ENCODE measurements at places on chromosomes 5 and 9.
A peak's percentile ranks its signal among the peaks of the same experiment; 100 is the strongest.

DNA sequence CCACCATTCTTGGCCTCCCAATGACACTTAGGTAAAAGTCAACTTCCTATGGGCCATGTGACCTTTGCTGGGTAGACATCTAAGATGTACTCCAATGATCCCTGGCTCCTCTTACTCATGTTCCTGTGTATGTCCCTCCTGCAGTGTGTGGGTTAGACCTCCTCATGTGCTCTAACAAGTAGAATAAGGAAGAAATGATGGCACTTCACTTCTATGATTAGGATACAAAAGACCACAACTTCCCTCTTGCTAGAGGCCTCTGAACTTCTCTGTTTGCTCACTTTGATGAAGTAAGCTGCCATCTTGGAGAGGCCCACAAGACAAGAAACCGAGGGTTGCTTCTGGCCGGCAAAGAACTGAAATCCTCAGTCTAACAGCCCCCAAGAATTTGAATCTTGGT is 131.8 kb downstream of the TAF11L14 start:
- no peak for DNase-seq

GRCh38 chr9:108134486-108135128 is 645.0 kb upstream of the KLF4 start:
- no peak for DNase-seq

DNA sequence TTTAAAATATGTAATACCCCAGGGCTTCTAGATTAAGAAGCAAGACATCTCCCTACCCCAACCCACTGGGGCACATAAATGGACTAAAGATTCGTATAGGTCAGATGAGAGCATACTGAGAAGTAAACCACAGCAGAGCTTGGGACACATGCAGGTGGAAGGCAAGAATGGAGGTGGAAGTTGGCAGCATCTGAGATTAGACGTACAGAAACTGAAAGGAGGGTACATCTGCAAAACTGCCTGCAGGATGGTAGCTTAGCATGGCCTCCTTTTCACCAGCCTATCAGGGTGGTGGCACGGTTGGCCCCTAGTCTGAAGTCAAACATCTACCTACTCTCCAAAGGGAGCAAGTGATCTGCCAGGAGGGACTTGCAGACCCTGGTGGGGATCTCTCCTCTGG is 181.8 kb downstream of the TSSK1B start:
- DNase-seq, result no peak

- DNase-seq, result peak; percentile 53
Observed at GRCh38 chr5:168328814-168329213, 37.4 kb downstream of the WWC1 start.

- no peak for DNase-seq
Observed at GRCh38 chr9:38343552-38343951, 49.0 kb upstream of the ALDH1B1 start.

- no peak for DNase-seq
Observed at GRCh38 chr9:6224393-6225154, 9.0 kb downstream of the IL33 start.

- DNase-seq, result no peak
Observed at GRCh38 chr9:23117616-23118015, 671.0 kb downstream of the DMRTA1 start.

DNA sequence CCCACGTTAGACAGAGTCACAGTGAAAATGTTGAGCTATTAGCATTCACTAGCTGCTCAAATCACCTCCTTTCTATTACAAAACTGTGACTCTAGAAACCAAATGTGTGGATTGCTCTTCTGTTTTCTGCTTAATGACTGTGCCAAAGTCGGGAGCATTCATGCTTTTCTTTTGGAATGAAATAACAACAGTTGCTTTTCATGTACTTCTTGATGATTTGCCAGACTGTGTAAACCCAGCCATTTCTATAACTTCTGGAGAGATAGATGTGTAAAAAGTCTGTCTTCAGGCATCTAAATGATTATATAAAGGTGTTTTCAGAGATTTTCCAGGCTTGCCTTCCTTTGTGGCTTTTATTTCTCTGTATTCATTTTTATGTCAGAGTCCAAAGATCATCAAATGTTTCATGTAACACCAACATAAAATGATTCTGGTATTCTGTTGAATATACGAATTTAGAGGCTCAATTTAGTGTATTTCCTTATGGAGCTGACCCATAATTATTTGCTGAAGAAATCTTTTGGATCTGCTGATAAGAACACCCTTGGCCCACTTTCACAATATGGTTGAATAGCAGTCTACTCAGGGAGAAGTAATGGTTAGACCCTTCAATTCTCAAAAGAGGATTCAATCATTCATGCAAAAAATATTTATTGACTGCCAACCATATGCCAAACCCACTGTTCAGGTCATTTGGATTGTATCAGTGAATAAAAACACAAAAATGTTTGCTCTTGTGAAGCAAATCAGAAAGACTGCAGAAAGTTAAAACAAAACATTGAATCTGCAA is 581.2 kb downstream of the CDH18 start:
- DNase-seq, result peak; percentile 67

- DNase-seq, result no peak
Observed at GRCh38 chr9:29297592-29297991, 1724.3 kb upstream of the C9orf72 start.

DNA sequence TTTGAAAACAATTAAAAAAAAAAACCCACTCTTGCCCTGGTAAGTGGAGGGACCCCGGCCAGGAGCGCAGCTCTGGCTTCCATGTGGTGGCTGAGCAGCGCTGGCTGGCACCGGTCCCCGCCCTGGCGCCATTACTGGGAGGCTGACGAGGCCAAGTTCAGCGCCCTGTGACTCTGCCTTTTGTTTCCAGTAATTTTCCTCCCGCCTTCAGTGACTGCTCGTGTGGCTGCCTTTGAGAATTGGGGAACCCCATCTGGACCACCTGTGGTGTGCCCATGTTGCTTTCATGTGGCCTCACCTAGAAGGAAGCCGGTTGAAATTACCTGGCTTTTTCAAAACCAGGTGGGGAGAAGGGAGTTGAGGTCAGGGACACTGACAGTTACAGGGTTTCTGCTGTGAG is 136.1 kb downstream of the GAPVD1 start:
- DNase-seq, result peak; percentile 18

DNA sequence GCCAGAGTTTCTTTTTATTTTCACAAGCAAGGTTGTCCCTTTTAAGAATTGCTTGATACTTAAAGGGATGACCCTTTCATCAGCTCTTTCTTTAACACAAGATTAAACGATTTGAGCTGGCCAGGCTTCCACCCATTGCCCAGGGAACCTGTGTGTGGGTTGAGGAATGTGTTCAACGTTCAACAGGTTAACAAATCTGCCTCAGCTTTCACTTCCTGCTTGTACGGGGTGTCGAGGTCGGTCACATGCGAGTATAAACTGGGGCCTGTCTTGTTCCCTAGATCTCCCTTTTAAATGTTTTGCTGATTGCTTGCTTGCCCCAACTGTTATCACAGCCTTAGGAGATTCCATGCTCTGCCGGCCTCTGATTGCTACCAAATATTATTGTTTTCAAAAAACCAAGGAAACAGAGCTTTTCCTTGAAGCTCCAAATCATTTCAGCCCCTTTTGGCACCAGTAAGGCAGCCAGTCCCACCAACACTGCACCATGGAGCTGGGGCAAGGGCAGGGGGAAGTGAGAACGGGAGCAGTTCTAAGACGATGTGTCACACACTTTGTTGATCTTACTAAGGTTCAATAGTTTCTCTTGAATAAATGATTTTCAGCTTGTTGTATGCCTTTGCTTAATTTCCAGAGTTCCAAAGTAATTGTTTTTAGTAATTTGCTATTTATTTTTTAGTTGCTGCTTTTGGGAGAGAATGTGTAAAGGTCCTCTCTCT is 10.7 kb upstream of the CLK4 start:
- no peak for DNase-seq

GRCh38 chr5:75639535-75640311 is 28.5 kb downstream of the ANKDD1B start:
- DNase-seq, result no peak

DNA sequence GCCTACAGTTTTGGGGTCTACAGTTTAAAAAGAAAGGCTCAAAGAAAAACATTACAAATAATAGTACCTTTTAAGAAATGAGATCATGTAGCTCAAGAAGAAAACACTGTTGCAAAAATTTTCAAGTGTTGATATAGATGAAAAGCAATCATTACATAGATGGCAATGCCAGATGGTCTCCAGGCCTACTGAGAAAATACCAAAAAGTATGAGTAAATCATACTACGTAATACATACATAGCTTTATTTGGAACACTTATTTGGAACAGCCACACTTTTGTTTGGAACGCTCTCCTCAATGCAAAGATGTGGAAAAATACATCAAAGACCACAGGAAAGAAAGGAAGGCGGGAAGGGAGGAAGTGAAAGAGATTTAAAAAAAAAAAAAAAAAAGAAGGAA is 44.1 kb downstream of the MARCHF11 start:
- DNase-seq, result no peak

DNA sequence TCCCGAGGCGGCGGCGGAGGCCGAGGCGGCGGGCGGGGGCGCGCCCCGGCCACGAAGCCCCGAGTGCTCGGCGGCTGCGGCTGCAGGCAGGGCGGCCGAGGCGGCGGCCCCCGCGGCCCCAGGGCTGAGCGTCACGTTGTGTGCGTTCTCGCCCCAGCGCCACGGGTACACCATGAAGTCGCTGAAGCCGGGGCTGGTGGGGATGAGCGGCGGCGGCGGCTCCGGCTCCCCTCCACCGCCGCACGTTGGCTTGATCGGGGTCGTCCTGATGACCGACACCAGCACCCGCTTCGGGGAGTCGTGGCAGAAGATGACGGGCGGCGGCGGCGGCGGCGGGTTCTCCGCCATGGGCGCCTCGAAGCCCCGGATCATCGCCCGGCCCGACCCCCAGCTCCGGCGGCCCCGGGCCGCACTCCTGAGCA is 498 bp downstream of the ZNF367 start:
- no peak for DNase-seq

DNA sequence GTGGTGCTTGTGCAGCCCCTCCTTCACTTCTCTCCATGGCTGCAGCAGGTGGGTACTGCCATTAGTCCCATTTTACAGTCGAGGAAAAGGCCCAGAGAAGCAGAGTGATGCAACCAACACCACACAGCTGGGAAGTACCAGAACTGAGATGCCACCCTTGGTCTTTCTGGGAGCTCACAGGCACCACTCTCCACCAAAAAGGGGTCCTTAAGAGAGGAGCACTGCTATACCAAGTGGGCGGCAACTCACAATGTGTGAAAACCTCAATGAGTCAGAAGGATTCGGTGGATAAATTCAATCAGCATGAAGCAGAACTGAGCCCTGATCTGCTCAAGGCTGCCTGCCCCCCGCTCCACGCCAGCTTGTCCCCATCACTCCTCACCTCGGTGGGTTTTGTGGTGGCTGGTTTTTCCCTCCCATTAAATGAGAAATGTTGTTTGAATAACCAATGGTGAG is 213.7 kb downstream of the FSTL4 start:
- no peak for DNase-seq

DNA sequence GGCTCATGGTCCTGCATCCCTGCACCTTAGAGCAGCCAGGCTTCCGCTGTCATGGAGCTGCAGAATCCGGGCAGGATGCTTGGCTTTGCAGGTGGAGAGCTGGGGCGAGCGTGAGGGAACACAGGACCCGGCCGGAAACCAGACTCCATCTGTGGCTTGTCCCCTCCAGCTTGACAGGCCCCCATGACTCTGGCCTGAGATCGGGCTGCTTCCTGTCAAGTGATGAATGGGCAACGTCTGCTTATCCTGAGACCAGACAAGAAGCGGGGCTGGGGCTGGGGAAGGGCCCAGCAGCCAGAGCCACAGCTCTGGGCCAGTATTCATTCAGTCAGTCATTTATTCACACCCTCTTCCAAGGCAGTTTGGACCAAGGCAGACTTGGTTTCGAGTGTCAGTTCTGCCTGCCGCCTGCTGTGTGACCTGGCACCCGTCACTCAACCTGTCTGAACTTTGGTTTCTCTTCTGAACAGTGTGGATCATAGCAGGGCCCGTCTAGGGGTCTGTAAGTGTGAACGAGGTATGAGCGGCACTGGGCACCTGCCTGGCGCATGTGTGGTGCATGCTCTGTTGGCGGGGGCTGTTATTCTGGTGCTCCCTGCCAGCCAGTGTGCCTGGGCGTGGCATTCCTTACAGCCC is 37.5 kb downstream of the NEK6 start:
- no peak for DNase-seq

DNA sequence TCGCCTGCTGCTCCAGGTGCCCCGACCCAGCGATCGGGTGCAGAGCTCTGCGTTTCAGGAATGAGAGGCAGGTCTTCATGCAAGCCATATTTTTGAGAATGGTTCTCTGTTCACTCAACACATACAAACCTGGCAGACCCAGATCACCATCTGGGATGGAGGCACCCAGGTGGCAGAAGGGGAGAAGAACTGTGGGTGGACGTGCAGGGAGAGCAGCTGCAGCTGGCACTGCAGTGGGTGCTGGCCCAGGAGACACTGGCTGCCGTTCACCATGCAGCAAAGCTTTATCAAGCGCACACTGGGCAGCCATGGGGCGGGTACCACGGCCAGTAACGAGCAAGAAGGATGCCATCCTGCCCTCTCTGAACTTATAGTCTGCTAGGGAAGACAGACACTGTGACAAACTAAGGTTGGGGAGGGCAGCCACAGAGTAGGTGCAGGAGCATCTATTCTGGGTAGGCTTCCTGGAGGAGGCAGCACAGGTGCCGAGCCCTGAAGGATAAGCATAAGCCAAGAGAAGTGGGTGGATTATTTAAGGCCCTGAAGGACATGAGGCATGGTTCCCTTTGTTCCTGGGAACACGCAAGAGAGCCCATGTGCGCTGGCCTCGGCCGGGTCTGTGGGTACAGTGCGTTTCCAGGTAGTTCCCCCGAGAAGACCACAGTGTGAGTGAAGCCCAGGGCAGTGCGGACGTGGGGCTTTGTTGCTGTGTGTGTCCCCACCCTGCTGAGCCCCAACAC is 46.2 kb upstream of the FCN2 start:
- DNase-seq, result peak; percentile 45

GRCh38 chr9:14451949-14452348 is 138.0 kb upstream of the NFIB start:
- no peak for DNase-seq

DNA sequence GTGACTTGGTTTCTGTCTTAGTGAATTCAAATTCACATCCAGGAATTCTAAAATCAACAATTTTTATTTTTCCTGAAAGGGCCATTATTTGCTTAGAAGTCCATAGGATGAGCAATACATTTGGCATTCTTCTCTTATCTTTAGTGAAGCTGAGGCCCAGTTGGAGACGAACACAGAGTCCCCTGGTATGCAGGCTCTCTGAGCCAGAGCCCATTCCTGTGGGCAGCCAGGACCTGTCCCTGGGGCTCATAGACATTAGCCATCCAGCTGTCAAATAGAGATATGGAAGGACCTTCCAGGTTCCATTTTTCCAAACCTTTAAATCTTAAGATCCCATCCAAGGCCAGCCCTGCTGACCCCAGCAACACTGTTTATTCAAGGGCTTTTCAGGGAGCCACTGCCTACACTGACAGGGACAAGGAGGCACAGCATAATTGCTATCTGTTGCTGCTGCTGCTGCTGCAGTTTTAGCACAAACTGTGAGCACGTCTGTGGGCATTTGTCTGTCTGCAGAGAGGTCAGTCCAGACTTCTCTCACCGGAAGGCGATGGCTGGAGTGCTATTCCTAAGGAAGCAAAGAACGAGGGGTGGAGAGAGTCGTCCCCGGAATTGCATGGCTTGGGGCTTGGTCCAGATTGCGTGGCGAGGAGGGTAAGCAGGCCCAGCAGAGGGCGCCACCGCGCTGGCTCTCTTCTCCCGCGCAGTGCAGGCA is 639.0 kb downstream of the CCDC171 start:
- DNase-seq, result no peak

GRCh38 chr9:127698985-127699670 is 7.7 kb upstream of the CFAP157 start:
- DNase-seq, result peak; percentile 71

- DNase-seq, result peak; percentile 8
Observed at GRCh38 chr9:77764894-77765780, 117.0 kb upstream of the GNA14 start.

- no peak for DNase-seq
Observed at GRCh38 chr5:96067894-96068614, 106.4 kb upstream of the ELL2 start.

Measured in NCI-H2171 (cell line).